Progenitor cell of endocrine pancreas (in vitro differentiated cells): ENCODE measurements at places on chromosomes 4 and X. TPM values are rescaled to one million over a fixed set of nuclear protein-coding genes. Genes with fewer than 3 reads are reported as not detected.

DNA sequence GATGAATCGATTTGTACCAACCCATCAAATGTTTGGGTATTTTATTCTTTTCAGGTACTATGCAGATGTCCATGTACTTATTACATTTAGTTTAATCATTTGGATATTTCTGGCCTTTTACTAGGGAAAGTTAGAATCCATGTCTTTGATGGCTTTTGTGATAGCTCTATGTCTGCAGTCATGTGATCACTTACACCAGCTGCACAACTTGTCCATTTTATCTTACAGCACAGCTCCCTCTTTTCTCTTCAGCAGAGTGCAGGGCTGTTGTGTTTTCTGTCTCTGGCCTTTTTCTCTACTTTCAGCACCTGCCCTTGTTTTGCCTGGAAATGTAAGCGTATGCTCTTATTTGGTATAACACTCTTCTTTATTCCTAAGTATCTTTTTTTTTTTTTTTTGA is 30.6 kb downstream of the WWC2 start:
- no peak for DNase-seq
- peaks cover 7% of the 10 kb centered on the region for H3K4me1 ChIP-seq
- no peaks in the 10 kb centered on the region for H3K36me3 ChIP-seq
- no peak overlapping the region for H3K27ac ChIP-seq

DNA sequence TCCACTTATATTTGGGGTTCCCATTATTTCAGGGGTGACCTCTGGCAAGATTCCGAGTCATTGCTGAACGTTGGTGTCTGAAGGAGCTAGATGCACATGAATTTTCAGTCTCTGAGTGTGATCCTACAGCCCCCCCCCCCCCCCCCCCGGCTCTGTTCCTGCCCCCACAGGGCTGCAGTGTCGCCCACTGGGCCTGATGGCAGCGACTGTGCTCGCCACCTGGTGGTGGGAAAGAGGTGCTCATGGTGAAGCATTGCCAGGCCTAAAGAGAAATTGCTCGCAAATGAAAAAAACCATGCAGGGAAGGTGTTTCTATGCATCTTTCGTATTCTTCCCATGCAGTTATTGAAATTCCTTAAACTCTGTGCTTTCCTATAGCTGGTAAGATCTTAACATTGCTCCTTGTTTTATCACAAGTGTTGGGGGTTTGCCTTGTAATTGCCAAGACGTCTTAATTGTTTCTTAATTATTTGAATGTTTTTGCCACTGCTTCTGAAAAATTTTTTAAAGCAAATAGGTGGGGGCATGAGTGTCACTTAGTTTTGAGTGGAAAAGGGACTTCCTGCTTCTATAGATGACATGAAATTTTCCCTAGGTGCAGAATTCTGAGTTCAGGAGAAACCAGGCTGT is 63.2 kb downstream of the CLDN22 start:
- peaks cover 7% of the 10 kb centered on the region for H3K36me3 ChIP-seq
- peak; percentile 34 for DNase-seq
- peaks cover 13% of the 10 kb centered on the region for H3K4me1 ChIP-seq
- H3K4me3 ChIP-seq, result no peak overlapping the region
- H3K27me3 ChIP-seq, result no peaks in the 10 kb centered on the region

GRCh38 chr4:120847019-120847582 is 75.4 kb downstream of the PRDM5 start:
- H3K4me3 ChIP-seq, result no peak overlapping the region
- no peaks in the 10 kb centered on the region for H3K27me3 ChIP-seq

GRCh38 chrX:130083656-130084382 is 26.5 kb downstream of the ELF4 start:
- H3K4me3 ChIP-seq, result no peak overlapping the region
- peaks cover 6% of the 10 kb centered on the region for H3K36me3 ChIP-seq
- no peak overlapping the region for H3K27ac ChIP-seq
- peaks cover 2% of the 10 kb centered on the region for H3K4me1 ChIP-seq
- peaks cover 3% of the 10 kb centered on the region for H3K27me3 ChIP-seq
- DNase-seq, result no peak

- H3K27me3 ChIP-seq, result no peaks in the 10 kb centered on the region
- no peak overlapping the region for H3K4me3 ChIP-seq
- peaks cover 3% of the 10 kb centered on the region for H3K4me1 ChIP-seq
These were observed 26.4 kb downstream of the GRIA2 start for GRCh38 chr4:157246964-157247363.

The BEX1 gene
- 123 and 128 TPM in 2 replicates for total RNA-seq

The HAUS7 gene
- total RNA-seq, result 22.3 and 22.9 TPM in 2 replicates
